ENCODE measurements at places on chromosomes 2 and 18.

DNA sequence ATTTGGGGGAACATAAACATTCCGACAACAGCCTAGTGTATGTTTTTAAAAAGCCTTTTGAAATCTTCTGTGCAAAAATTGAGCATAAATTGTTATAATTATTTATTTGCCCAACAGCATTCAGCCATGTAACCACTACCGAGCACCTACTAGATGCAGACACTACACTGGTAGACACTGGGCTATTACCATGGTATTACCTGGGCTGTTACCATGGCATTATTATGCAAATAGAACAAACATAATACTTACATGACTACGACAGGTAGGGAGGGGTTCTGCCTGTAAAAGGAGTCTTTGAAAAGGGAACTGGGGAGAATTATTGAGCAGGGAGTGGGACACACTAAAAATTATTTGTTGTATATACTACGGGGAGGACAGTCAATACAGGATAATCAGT is 116.4 kb downstream of the MREG start:
- DNase-seq, result no peak

GRCh38 chr18:7452331-7452730 is 114.8 kb upstream of the PTPRM start:
- DNase-seq, result no peak

DNA sequence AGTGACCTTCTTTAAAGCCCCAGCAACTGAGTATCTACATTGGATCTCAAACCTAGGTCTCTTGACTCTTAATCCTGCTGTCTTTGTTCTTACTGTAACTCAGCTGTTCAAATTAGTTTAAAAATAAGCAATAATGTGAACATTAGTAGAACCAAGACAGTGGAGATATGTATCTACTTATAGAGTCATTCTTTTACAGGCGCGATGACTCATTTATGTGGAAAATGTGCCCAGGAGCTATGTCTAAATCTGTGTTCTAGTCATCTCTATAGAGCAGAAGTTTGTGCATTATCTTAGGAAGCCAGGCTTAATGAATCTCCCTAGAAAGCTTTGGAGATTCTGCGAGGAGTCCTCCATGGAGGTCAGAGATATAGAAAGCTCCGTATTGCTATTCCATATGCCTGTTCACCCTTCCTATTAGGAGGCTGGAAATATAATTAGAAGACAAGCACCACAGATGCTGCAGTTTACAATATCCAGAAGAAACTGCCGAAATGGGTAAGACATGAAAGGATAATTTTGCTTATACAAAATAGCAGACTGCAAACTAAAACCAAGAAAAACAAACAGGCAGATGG is 211.6 kb downstream of the TRIB2 start:
- peak; percentile 81 for DNase-seq

GRCh38 chr2:239753401-239753837 is 271.7 kb downstream of the NDUFA10 start:
- DNase-seq, result no peak

DNA sequence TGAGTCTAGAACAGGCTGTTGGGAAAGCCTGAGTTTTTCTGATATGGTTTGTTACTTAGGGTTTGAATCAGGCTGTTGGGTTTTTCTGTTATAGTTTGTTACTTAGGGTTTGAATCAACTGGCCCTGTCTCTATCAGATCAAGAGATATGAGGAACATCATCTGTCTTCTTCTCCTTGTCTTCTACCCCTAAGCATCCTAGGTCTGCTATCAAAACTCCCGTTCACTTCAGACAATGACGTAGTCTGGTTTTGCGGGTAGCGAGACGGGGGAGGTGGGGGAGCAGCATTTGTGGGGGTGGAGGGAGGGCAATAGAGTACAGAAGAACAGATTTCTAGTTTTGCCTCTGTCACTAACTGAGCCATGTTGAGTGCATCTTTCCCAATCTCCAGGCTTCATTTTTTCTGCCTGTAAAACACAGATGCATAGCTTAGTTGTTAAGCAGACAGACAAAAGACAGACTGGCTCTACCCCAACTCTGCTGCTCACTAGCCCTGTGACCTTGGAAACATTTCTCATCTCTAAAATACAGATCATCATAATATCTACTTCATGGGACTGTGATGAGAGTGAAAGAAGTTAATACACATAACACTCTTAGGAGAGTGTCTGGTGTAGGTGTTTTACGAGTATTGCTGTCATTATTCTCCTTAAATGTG is 9.1 kb downstream of the TNP1 start:
- no peak for DNase-seq

DNA sequence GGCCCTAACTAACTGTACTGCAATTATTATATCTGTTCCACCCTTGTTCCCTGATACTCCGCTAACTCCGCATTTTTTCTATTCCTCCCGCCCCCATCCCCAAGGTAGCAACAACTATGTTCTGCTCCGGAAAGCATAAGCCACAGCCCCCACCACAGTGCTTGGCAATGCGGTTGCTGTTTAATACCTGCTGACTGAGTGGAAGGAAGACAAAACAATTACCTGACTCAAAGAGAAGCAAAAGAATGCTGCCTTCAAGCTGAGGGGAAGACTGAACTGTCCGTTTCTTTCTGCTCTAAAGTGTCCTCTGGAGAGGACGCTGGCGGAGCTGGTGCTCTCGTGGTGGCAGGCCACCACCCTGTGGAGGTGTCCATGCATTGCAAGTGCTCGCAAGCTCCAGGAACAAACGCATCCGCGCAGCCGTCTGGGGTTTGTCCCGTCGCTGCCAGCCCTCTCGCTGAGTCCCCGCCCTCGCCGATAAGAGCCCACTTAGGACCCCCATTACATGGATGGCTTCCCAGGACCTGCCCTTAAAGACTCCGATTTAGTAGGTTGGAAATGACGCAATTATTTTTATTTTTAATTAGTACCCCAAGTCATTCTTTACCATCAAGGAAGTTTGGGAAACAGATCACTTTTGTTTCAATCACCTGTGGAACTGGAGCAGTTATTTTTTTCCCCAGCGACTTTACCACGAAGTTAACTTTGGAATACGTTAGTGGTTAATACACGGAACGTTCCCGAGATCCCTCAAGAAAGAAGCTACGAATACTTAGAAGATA is 1.6 kb upstream of the MYL12A start:
- no peak for DNase-seq

- DNase-seq, result no peak
These were observed 258.8 kb downstream of the NEDD4L start for GRCh38 chr18:58302811-58303210.

DNA sequence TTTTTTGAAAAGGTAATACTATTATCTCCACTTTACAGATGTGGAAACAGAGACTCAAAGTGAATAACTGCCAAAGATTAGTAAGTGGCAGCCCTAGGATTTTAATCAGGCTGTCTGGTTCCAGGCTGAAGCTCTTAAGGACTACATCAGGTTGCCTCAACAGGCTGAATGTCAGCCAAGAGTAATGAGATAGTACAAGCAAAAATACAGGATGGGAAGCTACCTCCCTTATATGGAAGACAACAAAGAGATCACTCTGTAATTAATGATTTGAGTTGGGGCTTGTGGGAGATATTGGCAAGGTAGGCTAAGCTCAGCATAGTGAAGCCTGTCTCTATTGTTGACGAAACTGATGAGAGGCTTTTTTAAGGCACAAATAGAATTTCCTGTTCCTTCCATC is 323.1 kb downstream of the KCNJ3 start:
- no peak for DNase-seq

DNA sequence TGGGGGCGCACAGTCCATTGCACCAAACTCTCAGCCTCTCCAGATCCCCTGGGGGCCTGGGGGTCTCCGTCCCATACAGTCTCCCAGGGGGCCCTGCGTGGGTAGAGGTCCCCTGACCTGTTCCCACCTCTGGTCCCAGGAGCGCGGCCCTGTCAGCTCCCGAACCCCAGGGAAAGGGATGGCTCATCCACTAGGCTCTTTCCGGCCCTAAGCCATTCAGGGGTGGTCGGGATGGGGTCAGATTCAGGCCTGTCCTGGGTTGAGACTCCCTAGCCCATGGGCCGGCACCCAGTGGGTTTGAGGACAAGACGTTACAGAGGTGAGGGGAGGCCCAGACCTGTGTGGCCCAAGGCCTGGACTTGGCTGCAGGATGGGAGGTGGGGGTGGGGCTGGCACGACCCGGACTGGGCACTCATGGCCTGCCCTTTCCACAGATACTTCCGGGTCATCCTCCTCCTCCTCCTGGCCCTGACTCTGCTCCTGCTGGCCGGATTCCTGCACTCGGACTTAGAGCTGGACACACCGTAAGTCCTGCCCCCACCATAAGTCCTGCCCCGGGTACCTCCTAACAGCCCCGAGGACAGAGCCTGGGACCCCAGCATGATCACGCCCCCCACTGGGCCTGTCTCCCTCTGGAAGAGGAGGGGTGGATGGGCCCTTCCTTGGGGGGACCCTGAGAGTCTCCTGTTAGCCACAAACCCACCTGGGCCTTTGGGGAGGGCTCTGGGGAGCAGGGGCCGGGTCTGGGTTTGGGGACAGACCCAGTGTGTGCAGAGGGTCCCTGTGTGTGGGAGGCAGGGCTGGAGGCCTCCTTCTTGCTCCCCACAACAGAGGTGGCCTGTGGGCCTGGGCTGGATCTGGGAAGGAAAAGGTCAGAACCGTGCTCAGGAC is 10.1 kb upstream of the NEU4 start:
- DNase-seq, result no peak

DNA sequence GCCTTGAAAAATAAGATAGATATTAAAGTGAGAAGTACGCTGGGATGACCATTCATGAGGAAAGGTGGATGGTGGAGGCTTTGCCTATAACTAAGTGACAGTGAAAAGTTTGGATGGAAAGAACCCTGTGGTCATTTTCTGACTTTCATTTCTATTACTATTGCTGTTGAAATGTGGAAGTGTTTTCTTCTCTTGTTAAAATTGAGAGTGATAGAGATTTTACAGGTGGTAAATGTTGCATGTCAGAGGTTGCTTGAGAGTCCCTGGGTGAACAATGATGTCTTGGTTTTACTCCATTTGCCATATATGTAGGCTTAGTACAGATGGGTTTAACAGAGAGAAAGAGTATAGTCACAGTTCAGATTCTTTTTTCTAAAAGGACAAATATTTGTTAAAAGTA is 18.4 kb downstream of the NCOA1 start:
- no peak for DNase-seq

- no peak for DNase-seq
These were observed 129.1 kb downstream of the ANKRD44 start for GRCh38 chr2:197181491-197181890.

DNA sequence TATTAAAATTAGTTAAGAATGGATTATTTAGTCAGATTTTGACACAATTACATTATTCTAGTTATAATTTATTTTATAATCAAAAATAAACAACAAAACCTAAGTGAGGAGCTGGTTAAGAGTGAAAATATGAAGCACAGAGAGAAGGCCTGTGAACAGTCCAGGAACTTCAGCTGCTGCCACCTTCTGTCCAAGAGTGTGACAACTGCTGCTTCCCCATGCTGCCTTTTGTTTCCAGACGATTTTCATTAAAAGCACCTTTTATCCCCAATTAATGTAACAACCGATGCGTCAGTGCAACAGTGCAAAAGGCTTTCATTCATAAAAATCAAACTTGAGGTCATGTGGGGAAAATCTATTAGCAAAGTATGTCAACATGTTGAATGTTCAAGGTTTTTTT is 363.6 kb downstream of the CTNNA2 start:
- DNase-seq, result no peak

DNA sequence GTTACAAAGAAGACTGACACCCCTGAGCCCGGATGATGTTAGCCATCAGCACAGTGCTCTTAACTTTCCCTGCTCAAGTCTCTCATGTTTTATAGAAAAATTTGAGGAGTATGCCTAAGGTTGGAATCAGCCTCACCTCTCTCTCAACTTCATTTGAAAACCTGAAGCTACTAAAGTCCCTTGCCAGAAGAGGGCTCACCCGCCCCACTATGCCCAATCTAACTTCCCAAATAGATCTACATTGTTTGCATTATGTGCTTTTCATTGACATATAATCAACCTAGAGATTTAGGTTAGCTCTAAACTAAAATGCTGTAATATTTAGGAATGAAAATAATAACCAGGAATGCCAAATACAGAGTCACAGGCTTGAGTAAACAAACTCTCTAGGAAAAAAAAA is 305.4 kb downstream of the NCKAP5 start:
- peak; percentile 10 for DNase-seq

DNA sequence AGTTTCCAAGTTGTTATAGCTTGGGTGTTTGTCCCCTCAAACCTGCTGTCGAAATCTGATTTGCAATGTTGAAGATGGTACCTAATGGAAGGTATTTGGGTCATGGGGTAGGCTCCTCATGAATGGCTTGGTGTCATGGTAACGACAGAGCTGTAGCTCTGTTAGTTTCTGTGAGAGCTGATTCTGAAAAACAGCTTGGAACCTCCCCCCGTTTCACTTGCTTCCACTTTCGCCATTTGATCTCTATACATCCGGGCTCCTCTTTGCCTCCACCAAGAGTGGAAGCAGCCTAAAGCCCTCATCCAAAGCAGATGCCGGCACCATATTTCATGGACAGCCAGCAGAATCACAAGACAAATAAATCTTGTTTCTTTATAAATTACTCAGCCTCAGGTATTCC is 1035.1 kb upstream of the SLC39A10 start:
- no peak for DNase-seq

GRCh38 chr2:211437396-211437795 is 881.0 kb downstream of the CPS1 start:
- no peak for DNase-seq

GRCh38 chr2:75892490-75892889 is 181.8 kb upstream of the GCFC2 start:
- DNase-seq, result no peak

DNA sequence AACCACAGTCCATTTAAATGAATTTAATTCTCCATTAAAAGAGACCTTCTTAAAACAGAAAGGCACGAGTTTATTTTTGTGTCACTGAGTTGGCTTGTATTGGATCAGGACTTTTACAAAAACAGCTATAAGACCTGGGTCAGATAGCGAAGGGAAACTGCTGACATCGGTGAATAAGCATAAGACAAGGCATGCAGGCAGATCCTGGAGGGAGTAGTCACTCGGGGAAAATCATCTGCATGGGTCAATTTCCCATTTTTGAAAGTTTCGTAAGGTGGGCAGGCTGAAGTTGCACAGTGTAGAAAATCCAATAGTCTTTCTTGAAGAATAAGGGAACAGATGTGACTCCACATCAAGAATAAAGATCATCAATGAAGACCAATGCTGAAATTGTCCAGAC is 12.9 kb downstream of the IL36B start:
- no peak for DNase-seq

DNA sequence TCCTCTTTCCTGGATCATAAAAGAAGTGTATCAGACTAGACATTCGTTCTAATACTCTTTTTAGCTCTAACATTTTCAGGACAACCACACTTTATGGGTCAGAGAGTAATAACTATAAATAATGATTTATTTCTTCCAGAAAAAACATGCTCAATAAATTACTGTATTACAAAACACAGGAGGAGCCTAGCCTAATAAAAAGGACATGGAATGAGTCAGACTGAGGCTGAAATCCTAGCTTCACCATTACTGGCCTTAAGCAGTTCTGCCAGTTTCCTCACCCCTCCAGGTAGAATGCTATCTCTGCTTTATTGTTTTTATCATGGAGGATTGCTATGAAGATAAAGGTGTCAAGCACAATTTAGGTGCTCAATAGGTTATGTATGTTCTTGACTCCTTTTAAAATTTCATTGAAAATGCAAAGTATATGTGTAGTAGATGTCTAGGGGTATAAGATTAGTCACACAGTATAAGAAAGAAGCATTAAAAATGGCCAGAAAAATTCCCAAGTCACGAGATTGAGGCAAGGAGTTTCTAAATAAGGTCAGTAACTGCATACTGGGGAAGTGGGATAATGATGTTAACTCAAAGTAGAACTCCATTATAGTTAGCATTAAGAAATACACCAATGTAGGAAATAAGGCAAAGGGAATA is 105.5 kb upstream of the NEUROD1 start:
- peak; percentile 83 for DNase-seq

- no peak for DNase-seq
These were observed 304.8 kb upstream of the CCDC68 start for GRCh38 chr18:55264108-55264507.
